Epithelial cell of esophagus (primary cell): ENCODE measurements at places on chromosomes 2 and 18.
A peak's percentile ranks its signal among the peaks of the same experiment; 100 is the strongest.

- DNase-seq: no peak
Measured at GRCh38 chr18:3027370-3027891, 14.5 kb upstream of the LPIN2 start.

- DNase-seq: no peak
Measured at GRCh38 chr2:174593574-174594203, 3.9 kb downstream of the WIPF1 start.

DNA sequence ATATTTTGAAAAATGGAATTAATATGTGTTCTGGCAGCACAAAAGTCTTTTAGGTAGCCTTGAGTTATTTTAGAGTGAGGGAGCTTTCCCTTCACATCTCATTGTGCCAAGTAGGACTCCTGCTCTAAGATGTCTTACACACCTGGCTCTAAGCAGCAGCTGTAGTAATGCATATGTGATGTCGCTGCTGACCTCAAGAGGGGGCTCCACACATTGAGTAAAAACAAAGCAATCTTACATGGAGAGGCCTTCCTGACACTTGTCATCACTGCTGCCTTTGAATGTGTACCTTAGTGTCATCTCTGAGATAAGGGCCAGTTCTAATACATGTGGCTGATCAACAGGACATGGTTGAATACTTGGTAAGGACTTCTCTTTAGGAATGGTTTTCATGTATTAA, 75.8 kb downstream of the ACTR3 start:
- DNase-seq: peak; percentile 62

GRCh38 chr2:235287375-235287733, 206.5 kb upstream of the AGAP1 start:
- no peak for DNase-seq

- no peak for DNase-seq
Measured at GRCh38 chr2:128376241-128377041, 57.8 kb upstream of the HS6ST1 start.
